Mammary microvascular endothelial cell (primary cell): ENCODE measurements at places on chromosomes 4 and X. TPM values are rescaled to one million over a fixed set of nuclear protein-coding genes. Genes with fewer than 3 reads are reported as not detected.

Gene GRPR
- not detected in 2 replicates for total RNA-seq

Gene VSIG4
- total RNA-seq = not detected in 2 replicates

Gene SPANXN4
- total RNA-seq = not detected in 2 replicates

Gene STATH
- total RNA-seq = not detected in 2 replicates

Gene FHIP1A
- 0.40 and 1.4 TPM in 2 replicates for total RNA-seq

Gene HSFX2
- total RNA-seq = not detected in 2 replicates

Gene GPC4
- total RNA-seq = 0.13 and 0.15 TPM in 2 replicates

Gene MAGED4B
- 9.2 and 9.8 TPM in 2 replicates for total RNA-seq

Gene AGTR2
- total RNA-seq = not detected in 2 replicates

Gene F8A3
- 5.9 and 6.1 TPM in 2 replicates for total RNA-seq

Gene ACE2
- total RNA-seq = not detected in 2 replicates

Gene RTL3
- total RNA-seq = 0.20 TPM in 2 replicates

Gene KDM5C
- total RNA-seq = 61.3 and 73.7 TPM in 2 replicates

Gene TRPC5OS
- 0.05 TPM in 1 of 2 replicates, not detected in the other for total RNA-seq

Gene NOX1
- not detected in 2 replicates for total RNA-seq

Gene TNMD
- not detected in 2 replicates for total RNA-seq

Gene ZFP92
- 0.07 and 0.10 TPM in 2 replicates for total RNA-seq

Gene SPATA4
- not detected in 2 replicates for total RNA-seq

Gene MSX1
- 14.8 and 21.0 TPM in 2 replicates for total RNA-seq

Gene NR0B1
- not detected in 2 replicates for total RNA-seq

Gene AFP
- not detected in 2 replicates for total RNA-seq

Gene PPP2R2C
- not detected in 2 replicates for total RNA-seq

Gene DCUN1D4
- 7.0 and 13.9 TPM in 2 replicates for total RNA-seq

Gene KLHL4
- 15.7 and 19.2 TPM in 2 replicates for total RNA-seq

Gene NXF3
- total RNA-seq = not detected in 2 replicates

Gene LANCL3
- total RNA-seq = 0.84 and 3.5 TPM in 2 replicates

Gene CHRNA9
- not detected in 2 replicates for total RNA-seq

Gene PDCL2
- not detected in 2 replicates for total RNA-seq

Gene TMPRSS11B
- total RNA-seq = not detected in 2 replicates

Gene CC2D2A
- total RNA-seq = 4.2 and 8.5 TPM in 2 replicates

Gene MMAA
- total RNA-seq = 4.9 and 5.7 TPM in 2 replicates

Gene GPR82
- total RNA-seq = not detected in 2 replicates

Gene CENPI
- total RNA-seq = 17.7 and 24.8 TPM in 2 replicates

Gene LPAR4
- total RNA-seq = 0.30 and 0.33 TPM in 2 replicates

Gene PNPLA4
- total RNA-seq = 5.7 and 21.0 TPM in 2 replicates

Gene SPP1
- 0.10 and 1.1 TPM in 2 replicates for total RNA-seq

Gene USP17L24
- not detected in 2 replicates for total RNA-seq
